Stimulated activated CD4-positive, alpha-beta T cell treated with anti-CD3 and anti-CD28 coated beads, Interleukin-1b, Interleukin-23, amount 100 ng/mL, for 24 hours (primary cell): ENCODE measurements at places on chromosomes 1 and 21.
A peak's percentile ranks its signal among the peaks of the same experiment; 100 is the strongest.

- DNase-seq = no peak
Measured at GRCh38 chr1:248814351-248814750, 11.4 kb downstream of the SH3BP5L start.

DNA sequence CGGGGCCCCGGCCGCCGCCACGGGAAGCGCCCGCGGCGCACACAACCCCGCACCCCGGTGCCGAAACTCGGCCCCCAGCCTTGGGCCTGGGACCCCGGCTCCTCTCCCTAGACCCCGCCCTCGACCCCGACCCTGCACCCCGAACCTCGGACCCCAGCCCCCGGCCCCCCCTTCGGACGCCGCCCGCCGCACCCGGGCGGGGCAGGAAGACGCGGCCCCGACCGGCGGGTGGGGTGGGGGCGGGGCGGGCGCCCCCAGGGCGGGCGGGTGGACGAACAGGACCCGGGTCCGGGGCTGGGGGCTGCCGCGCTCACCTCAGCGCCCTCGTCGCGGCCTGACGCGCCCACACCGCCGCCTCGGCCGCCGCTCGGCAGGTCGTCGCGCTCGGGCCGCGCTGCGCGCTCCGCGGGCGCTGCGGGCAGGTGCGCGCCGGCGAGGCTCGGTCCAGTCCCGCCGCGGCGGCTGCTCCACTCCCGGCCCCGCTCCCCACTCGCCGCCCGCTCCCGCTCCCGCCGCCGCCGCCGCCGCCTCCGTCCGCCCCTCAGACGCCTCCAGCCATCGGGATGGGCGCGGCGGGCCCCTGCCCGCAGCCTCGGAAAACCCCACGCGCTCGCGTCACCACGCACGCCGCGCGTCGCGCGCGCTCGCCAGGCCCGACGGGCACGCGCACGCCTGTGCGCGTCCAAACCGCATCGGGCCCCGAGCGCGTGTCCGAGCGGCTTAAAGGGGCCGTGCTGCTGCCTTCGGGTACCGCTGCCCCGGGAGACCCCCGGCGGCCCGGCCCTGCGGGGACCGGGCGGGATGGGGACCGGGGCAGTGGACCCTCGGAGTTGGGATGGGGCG, at the start of gene GNB1:
Gene GNB1, minus strand, starts transcription at position 582 of the 843 bp plus-strand sequence. CDS start 65,634 bp downstream, outside the sequence.
- peak; percentile 73 for DNase-seq

DNA sequence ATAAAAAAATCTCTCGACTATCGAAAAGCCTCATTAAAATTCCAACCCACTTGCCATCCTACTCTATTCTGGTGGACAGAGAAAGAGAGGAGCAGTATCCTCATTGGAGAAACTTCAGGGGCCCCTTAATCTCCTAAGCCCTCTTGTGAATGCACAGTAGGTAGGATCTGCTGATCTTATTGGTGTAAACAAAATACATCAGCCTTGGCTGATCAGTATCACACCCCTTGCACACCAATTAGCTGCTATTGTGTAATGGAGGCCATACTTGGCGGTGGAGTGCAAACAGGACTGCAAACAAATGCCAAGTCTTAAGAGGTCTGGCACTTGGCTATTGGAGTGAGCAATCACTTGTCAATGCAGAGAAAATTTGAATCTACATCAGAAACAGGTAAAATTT, 15.7 kb downstream of the VCAM1 start:
- DNase-seq = no peak

DNA sequence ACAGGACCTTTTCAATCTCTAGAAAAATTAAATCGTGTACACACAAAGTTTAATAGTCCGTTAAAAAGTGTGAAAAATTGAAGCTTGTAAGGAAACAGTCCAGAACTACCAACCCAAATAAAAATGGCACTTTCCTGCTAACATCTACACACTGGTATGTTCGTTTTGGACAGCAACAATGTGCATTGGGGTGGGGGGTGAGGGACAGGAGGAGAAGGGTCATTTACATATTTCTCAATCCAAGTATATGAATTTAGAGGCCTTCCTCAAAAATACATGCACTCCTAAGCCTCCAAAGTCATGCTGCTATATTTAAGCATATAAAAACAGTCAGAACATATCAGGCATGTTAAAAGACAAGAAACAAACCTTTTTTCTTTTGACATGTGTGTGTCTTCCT, 2.5 kb downstream of the PPP1R15B start:
- DNase-seq = no peak

- DNase-seq = no peak
Measured at GRCh38 chr21:42632771-42633690, 20.4 kb upstream of the PDE9A start.

DNA sequence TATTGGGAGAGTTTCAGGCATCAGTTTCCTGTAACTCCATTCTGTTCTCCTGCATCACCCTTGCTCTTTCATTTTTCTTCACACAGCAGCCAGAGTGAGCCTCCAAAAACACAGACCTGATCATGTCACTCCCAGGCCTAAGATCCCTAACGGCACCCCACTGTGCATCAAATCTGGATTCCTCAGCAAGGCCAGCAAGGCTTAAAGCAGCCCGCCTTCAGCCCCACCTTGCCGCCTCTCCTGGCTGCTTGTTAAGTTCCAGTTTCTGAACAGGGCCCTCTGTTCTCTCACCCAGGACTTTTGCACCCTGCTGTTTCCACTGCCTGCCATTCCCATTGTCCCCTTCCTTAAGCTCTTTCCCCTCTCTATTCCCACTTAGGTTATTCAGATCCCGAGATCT, 29.3 kb downstream of the C1orf116 start:
- no peak for DNase-seq

- no peak for DNase-seq
Measured at GRCh38 chr1:240500647-240501046, 111.3 kb downstream of the GREM2 start.

DNA sequence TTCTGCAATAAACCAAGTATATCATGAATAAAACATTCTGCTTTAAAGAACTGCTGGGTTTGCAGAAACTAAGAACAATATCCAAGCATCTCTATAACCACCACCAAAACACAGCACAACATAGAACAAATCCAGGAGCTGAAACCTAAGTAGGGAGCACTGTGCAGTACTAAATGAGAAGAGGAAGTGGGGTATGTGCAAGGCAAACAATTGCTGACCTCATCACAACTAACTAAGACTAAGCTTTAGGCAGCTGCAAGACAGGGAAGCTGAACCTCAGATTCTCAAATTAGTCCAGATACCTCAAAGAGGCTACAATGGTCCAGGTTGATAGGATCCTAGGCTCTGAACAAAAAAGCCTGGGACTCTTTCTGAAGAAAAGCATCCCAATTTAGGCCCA, 172.6 kb downstream of the SLC44A5 start:
- DNase-seq = no peak

DNA sequence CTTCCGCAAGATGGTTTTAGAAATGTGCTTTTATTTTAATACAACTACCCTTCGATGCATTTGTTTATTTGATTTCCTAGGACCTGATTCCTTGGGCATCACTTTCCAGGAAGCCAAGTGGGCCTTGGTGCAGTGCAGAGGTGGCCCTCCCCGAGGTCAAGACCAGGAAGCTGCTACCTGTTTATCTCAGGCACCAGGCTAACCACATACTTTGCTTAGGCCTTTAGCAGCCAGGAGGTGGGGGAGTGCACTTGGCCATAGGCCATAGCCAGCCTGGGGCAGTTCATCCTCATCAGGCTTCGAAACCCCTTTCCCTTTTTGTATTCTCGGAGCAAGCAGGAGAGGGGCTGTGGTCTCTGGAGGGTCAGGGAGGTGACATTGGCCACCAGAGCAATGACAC, 45.4 kb downstream of the SMYD2 start:
- DNase-seq = no peak

GRCh38 chr1:161379071-161379470, 11.4 kb upstream of the CFAP126 start:
- DNase-seq = no peak

- DNase-seq = no peak
Measured at GRCh38 chr1:34404804-34405203, 228.1 kb downstream of the C1orf94 start.

DNA sequence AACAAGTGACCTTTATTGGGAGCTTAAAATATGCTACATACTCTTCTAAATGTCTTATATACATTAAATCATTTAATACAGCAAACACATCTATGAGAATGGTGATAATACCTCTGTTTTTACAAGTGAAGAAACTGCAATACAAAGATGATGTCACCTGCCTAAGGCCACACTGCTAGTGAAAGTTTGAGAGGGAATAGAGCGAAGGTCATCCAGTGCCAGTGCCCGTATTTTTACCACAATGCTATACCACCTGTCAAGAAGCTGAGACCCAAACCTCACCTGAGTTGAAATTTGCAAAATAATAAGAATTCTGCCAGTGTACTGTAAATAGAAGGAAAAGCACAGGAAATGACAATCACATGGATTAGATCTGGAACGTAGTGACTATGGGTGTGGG, 200.4 kb upstream of the TMPRSS15 start:
- DNase-seq = no peak

DNA sequence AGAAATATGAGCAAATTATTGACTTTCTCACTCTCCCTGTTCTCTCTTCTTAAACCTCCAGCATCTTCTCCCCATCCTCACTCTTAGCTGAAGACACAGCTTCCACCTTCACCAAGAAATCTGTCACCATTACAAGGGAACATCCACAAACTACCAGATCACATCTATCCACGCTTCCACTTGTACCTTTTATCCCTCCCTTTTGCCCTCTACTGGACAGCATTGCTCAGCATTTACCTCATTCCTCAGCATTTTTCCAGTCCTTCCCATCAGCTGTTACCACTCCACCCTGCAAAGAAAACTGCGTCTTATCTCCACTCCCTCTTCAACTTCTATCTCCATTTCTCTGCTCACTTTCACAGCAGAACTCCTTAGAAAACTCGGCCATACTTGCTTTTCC, 42.6 kb downstream of the KCNJ6 start:
- no peak for DNase-seq

GRCh38 chr1:243421784-243422183, 165.9 kb downstream of the SDCCAG8 start:
- peak; percentile 3 for DNase-seq

GRCh38 chr1:158117854-158118704, 62.6 kb upstream of the CD1D start:
- peak; percentile 10 for DNase-seq

DNA sequence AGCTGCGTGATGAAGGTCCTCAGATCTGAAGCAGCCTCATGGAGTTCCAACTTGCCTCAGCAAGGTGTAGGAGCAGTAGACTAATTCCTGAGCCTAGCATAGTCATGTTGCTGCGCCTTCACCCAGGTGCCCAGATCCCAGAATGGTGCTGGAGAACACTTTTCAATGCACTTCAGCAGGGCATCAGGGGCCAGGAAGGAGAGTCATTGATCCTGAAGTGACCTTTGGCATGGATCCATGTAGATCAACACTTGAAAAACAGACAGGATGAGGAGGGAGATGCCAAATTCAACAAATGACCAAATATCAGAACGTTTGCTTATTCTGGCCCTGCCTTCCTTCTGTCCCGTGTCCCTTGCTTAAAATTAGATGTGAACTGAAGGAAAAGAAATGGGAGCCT, 91.9 kb downstream of the LEPR start:
- no peak for DNase-seq

DNA sequence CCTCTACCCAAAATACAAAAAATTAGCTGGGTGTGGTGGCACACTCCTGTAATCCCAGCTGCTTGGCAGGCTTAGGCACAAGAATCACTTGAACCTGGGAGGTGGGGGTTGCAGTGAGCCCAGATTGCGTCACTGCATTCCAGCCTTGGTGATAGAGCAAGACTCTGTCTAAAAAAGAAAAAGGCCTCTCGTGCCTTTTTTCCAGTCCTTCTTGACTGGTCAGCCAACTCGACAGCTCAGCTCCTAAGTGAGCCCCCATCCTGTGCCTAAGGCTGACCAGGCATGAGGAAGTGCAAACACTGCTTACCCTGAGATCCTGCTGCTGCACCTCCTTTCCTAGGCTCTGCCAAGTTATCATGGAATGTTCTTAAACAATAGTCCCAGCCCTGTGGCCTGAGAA, 10.1 kb upstream of the PROK1 start:
- DNase-seq = no peak

DNA sequence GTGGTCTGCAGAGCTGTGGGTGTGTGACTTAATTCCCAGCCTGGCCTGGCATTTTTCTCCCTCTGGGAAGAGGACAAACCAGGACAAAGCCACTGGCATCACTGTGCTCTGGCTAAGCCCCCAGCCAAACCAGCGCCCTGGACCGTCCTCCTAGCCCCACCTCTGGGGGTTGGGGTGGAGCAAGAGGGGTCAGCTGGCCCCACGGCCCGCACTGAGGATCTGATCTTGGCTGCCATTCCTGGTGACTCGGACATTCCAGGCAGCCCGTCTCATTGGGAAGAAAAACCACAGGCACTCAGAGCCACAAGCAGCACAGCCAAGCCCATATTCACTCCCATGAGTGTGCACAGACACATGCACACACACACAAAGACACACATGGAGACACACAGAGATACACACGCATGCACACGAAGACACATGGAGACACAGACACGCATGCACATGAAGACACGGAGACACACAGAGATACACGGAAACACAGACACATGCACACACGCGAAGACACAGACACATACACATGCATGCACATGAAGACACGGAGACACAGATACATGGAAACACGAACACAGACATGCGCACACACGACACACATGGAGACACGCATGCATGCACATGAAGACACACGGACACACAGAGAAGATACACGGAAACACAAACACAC, 2.3 kb upstream of the MXRA8 start:
- no peak for DNase-seq

GRCh38 chr21:37623689-37624088, 257.1 kb downstream of the DYRK1A start:
- DNase-seq = no peak

DNA sequence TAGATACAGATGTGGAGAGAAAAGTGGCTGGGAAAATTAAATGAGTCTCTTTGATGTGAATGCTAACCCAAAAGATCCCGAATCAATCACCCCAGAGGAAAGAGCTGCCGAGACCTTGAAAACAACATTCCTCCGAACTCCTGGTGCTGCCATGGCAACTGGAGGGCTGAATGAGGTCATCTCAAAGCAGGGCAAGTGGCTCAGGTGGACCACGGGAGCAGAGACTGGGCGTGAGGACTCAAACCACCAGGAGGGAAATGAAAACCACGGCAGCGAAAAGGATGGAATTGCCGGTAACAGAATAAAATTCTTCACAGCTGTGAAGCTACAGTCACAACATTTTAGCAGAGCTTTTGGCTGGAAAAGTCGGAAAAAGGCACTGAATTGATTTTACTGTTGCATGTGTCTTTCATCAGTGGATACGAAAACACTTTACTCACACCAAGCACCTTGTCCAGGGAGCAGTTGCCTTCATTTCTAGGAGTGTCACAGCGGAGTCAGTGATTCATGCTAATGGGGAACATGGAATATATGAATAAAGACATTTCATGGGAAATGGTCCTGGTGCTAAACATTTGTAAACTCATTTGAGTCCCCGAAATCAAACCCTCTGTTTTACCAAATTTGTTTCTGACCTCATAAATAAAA, 23.2 kb upstream of the BECN2 start:
- DNase-seq = no peak
